Activated T-helper 2 cell treated with anti-CD3 and anti-CD28 coated beads, Interferon-gamma antibody, Interleukin-2, Interleukin-4, amounts not matched to agents 10 μg/mL and 5 μg/mL and 100 μg/mL, durations not matched to agents 14 hours and 24 hours and 36 hours (primary cell): ENCODE measurements at places on chromosomes 6 and 20.

- H3K4me1 ChIP-seq, result no peaks in the 10 kb centered on the region
- H3K27ac ChIP-seq, result no peak overlapping the region
- peaks cover 8% of the 10 kb centered on the region for H3K27me3 ChIP-seq
- no peak overlapping the region for H3K4me3 ChIP-seq
Observed at GRCh38 chr20:23658336-23658735, 20.6 kb upstream of the CST3 start.

DNA sequence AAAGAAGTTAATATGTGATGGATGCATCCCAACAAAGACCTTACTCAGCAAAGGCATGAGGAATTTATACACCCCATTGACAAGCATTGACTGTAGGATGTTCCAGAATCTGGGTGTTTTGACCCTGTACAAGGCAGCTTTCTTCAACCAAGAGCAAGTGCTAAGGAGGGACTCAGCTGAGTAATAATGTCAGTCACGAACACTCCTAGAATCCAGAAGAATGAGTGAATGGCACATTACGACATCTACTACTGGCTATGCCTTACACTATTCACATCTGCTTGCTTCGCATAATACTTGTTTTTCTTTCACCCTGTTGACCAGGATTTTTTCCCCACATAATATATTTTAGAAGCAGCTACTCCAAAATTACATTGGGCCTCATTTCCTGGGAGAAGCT, 42.5 kb upstream of the VGLL2 start:
- H3K27ac ChIP-seq, result no peak overlapping the region
- no peak overlapping the region for H3K4me3 ChIP-seq
- H3K36me3 ChIP-seq, result no peaks in the 10 kb centered on the region
- no peaks in the 10 kb centered on the region for H3K27me3 ChIP-seq
- DNase-seq, result no peak

DNA sequence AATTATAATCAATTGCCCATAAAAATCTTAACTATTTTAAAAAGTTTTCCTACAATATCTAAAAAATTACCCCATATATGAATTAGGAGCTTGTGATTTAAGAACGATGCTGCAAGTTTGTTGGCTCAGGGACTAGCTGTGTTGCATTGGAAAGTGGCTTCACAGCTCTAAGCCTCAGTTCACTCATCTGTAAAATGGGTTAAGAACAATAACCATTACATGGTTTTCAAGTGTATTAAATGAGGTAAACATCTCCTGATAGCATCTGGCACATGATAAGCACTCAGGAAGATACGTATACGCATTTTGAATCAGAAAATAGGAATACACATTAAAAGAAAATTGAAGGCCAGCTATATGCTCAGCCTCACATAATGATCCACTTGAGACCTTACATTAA, 76.4 kb downstream of the ARHGAP18 start:
- no peak for DNase-seq
- H3K4me1 ChIP-seq, result peaks cover 6% of the 10 kb centered on the region
- H3K36me3 ChIP-seq, result peaks cover 26% of the 10 kb centered on the region
- no peak overlapping the region for H3K27ac ChIP-seq
- H3K27me3 ChIP-seq, result no peaks in the 10 kb centered on the region
- no peak overlapping the region for H3K4me3 ChIP-seq

DNA sequence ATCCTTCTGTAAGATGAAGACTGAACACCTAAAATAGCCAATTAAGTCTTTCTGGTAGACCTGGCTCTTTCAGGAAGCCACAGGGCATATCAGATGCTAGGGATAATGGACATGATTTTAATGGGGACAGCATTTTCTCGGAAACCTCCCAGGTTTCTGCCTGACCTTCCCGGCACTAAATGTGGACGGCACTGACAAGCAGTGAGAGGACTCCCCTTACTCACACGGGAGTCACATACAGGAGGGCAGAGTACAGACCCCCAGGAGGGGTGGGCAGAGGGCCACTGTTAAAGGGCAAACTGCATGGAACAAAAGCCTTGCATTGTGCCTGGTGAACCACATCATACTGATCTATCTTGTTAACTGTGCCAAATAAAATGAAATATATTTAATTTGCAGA, 19.9 kb downstream of the PSMG4 start:
- H3K4me1 ChIP-seq, result peaks cover 2% of the 10 kb centered on the region
- no peak overlapping the region for H3K27ac ChIP-seq
- peaks cover 8% of the 10 kb centered on the region for H3K36me3 ChIP-seq
- no peak for DNase-seq
- no peaks in the 10 kb centered on the region for H3K27me3 ChIP-seq
- no peak overlapping the region for H3K4me3 ChIP-seq

- no peaks in the 10 kb centered on the region for H3K27me3 ChIP-seq
- DNase-seq, result no peak
- no peaks in the 10 kb centered on the region for H3K36me3 ChIP-seq
- no peak overlapping the region for H3K27ac ChIP-seq
- no peak overlapping the region for H3K4me3 ChIP-seq
Observed at GRCh38 chr20:64203037-64203777, 39.0 kb downstream of the MYT1 start.

DNA sequence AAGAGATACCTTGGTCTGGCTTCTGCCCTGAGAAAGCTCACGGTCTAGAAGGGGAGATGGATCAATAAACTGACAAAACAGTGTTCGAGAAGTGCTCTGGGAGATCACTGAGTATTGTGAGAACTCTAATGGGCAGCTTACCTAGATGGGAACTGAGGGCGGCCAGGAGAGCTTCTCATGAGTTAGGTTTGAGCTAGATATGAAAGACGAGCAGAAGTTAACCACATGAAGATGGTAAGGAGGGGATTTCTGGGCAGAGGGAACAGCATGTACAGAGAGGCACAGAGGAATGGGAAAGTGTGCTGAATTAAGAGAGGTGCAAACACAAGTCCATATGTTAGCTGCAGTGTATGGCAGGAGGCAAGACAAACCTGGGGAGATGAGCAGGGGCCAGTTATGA, 11.9 kb downstream of the ZFAND3 start:
- H3K36me3 ChIP-seq, result peaks cover 35% of the 10 kb centered on the region
- no peak for DNase-seq
- H3K4me3 ChIP-seq, result no peak overlapping the region
